PC-3 (cell line): ENCODE measurements at places on chromosomes 2 and 18. TPM values are rescaled to one million over a fixed set of nuclear protein-coding genes. Genes with fewer than 3 reads are reported as not detected.

DNA sequence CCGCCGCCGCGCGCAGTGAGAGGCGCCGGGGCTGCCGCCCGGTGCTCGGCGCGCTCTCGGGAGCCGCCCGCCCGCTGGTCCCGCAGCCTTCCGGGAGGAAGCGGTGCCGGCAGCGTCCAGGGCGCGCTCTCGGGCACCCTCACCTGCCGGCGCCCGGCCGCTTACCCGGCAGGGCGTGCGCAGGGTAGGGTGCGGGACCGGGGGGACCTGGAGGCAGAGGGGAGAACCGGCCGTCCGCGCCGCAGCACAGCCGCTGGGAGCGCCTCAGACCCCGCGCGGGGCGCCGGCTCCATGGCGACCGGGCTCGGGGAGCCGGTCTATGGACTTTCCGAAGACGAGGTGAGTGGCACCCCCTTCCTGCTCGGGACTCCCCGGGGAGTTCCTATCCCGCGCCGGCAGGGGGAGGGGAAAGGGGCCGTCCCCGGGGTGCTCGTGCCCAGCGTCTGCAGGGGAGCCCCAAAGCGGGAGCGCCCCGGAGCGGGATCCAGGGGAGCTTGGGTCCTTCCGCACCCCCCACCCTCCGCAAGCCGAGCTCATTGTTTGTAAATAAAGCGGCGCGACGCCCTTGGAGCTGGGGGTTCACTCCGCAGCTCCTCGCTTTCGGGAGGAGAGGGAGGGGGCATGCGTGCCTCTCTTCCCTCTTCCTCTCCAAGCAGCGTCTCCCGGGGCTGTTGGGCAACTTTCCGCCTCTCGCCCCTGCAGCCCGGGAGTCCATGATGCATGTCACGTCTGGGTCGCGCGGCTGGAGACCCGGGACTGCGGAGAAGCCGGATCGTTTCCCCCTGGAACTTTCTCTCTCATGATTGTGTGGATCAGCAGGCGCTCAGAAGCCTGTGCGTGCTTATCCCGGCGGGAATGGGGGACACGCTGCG is 580 bp downstream of the NEDD4L start:
- peak overlapping the region; percentile 71 for H3K27ac ChIP-seq
- H3K4me3 ChIP-seq: peak overlapping the region; percentile 95
- no peaks in the 10 kb centered on the region for H3K36me3 ChIP-seq
- H3K27me3 ChIP-seq: no peaks in the 10 kb centered on the region
- H3K4me1 ChIP-seq: peaks cover 17% of the 10 kb centered on the region
- peak; percentile 35 for DNase-seq

DNA sequence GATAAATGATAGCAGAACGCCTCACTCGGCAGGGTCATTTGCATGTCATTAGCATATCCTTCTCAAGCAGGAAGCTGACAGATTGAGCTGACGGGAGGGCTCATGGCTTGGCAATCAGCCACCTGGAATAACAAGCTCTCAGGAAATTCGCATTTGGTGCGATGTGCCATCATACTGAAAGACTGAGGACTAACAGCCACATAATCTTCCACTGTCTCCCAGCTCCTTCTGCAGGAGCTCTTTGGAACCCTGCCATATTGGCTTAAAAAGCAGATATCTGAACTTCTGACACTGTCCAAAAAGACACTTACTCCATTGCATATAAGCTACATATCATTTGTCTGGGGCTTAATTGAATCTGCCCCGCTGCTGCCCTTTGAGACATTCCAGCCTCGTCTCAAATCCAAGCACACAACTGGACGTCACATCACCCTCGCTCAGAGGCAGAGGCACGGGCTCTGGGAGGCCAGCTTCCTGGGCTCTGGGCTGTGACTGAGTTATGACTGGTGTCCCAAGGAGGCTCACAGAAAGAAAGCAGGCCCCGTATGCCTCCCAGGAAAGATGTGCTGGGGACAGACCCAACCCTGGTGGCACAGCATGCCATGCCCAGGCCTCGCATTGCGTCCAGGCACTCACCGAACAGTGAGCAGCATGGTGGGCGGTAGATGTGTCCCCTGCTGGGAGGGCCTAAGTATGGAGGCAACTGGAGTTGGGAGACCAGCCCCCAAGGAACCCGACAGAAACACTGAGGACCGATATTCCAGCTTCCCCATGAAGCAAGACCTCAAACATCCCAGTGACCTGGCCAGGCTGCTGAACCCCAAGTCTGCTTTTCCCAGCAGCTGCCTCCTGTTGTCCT is 228.0 kb downstream of the ATAD2B start:
- H3K4me1 ChIP-seq: peaks cover 17% of the 10 kb centered on the region
- no peak for DNase-seq
- H3K4me3 ChIP-seq: no peak overlapping the region
- H3K27ac ChIP-seq: no peak overlapping the region
- no peaks in the 10 kb centered on the region for H3K36me3 ChIP-seq

GRCh38 chr2:219650426-219651248 is 23.2 kb downstream of the SLC4A3 start:
- no peaks in the 10 kb centered on the region for H3K27me3 ChIP-seq
- peaks cover 10% of the 10 kb centered on the region for H3K4me1 ChIP-seq
- DNase-seq: no peak
- H3K36me3 ChIP-seq: no peaks in the 10 kb centered on the region
- no peak overlapping the region for H3K27ac ChIP-seq
- H3K4me3 ChIP-seq: no peak overlapping the region

DNA sequence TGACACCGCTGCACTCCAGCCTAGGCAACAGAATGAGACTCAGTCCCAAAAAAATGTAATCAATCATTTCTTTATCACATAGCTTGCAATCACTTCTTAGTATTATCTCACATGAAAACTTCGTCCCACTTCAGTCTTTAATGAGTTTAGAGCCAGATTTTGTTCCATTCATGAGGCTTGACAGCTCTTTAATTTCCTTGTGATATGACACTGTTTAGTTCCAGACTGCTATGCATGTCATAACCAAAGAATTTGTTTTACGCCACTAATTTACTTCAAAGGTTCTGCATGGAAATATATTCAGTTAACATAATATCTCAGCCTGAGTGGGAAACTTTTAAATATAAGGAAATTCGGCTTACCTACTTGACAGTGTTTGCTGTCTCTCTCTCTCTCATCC is 113.1 kb downstream of the ZNF532 start:
- no peak overlapping the region for H3K27ac ChIP-seq
- no peak for DNase-seq
- no peak overlapping the region for H3K4me3 ChIP-seq
- no peaks in the 10 kb centered on the region for H3K27me3 ChIP-seq
- H3K4me1 ChIP-seq: no peaks in the 10 kb centered on the region

DNA sequence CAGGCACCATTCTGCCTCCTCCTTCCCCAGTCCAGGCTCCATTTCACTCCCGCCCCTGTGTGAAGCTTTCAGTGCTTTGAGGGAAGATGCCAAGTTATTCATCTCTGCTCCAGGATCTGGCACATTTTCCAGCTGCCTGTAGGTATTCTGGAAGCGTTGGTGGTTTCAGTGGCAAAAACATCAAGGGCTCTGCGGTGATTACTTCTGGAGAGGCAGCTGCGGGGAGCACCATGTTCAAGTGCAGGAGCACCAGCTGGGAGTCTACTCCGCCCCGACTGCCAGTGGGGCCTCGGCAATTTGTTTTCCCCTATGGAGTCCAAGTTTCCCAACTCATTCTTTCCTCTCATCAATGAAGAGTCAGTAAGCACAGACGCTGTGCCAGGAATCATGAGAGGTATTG is 211.7 kb downstream of the CLIP4 start:
- peaks cover 3% of the 10 kb centered on the region; the same call in 1 of the 2 replicates for H3K4me1 ChIP-seq
- H3K27me3 ChIP-seq: no peaks in the 10 kb centered on the region
- no peak overlapping the region for H3K4me3 ChIP-seq
- no peak overlapping the region for H3K27ac ChIP-seq
- DNase-seq: no peak

DNA sequence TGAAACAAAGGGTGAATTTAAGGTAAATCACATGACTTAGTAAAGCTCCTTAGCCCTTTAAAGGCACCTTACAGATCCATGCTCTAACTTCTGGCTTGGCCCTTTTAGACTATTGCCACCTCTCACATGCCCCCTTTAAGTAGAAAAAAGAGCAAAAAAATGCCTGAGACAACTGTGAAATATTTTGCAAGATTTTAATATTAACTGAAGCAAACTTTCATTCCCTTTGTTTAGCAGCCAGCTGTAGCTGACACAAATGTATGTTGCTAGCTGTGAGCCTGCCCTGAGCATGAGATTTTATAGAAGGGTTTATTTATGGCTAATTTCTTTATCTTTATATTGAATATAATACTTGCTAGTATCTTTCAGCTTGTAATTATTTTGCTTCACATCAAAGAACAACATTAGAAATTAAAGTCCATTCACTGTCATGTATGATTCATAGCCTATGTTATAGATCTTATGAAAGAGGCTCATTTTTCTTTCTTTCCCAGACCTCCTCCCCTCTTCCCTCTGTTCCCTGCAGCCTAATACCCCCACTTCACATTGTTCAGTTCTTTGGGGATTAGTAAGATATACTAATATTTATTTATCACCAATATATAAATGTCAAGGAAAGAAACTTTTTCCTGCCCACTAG is 637.2 kb upstream of the ZEB2 start:
- H3K27me3 ChIP-seq: no peaks in the 10 kb centered on the region
- H3K4me1 ChIP-seq: peaks cover 8% of the 10 kb centered on the region
- DNase-seq: no peak
- H3K27ac ChIP-seq: no peak overlapping the region

- no peak overlapping the region for H3K4me3 ChIP-seq
- no peaks in the 10 kb centered on the region for H3K36me3 ChIP-seq
- peaks cover 15% of the 10 kb centered on the region for H3K4me1 ChIP-seq
Measured at GRCh38 chr2:57892920-57893319, 153.7 kb upstream of the VRK2 start.

- H3K4me3 ChIP-seq: no peak overlapping the region
- H3K36me3 ChIP-seq: no peaks in the 10 kb centered on the region
- no peak for DNase-seq
- no peak overlapping the region for H3K27ac ChIP-seq
Measured at GRCh38 chr2:147365622-147366021, 479.2 kb upstream of the ACVR2A start.

GRCh38 chr2:121307048-121307447 is 22.0 kb upstream of the TFCP2L1 start:
- no peak for DNase-seq
- H3K36me3 ChIP-seq: no peaks in the 10 kb centered on the region
- H3K27ac ChIP-seq: no peak overlapping the region
- H3K4me1 ChIP-seq: no peaks in the 10 kb centered on the region
- no peak overlapping the region for H3K4me3 ChIP-seq

DNA sequence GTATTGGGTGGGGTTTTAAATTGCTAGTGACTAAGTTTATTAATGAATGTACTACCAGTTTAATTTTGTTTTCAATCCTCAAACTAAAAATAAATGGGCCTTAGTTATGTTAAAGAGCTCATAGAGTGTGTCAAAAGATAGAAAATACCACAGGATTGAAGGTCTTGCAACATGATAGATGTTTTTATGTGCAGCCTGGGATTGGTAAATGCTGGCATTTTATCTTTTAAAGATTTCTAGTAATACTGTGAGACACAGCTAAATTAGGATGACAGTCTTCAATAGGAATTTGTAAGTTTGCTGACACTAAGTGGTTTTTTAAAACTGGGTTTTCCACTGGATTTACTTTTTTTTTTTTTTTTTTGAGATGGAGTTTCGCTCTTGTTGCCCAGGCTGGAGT is 122.3 kb downstream of the HAUS1 start:
- no peaks in the 10 kb centered on the region for H3K4me1 ChIP-seq
- H3K36me3 ChIP-seq: no peaks in the 10 kb centered on the region
- H3K27ac ChIP-seq: no peak overlapping the region

DNA sequence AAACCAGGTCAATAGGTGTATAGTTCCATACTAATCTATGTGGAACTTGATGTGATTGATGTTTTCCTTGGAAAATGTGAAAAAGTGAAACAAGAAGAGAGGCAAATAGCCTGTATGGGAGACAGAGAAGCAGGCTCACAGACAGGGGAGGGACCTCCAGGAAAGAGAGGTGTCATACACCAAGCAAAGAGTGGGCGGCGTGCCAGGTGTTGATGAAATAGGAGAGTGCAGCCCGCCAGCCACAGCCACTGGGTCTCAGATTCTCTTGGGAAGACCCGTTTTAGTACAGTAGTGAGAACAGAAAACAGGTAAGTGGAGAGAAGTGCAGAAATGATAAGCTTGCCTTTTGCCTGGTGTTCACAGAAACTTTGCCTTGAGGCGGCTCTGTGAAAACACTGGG is 301.9 kb downstream of the ZNF407 start:
- no peaks in the 10 kb centered on the region for H3K27me3 ChIP-seq
- no peaks in the 10 kb centered on the region for H3K36me3 ChIP-seq
- H3K4me1 ChIP-seq: peaks cover 30% of the 10 kb centered on the region
- no peak overlapping the region for H3K4me3 ChIP-seq
- DNase-seq: no peak

- no peak overlapping the region for H3K27ac ChIP-seq
- no peaks in the 10 kb centered on the region for H3K36me3 ChIP-seq
- H3K4me3 ChIP-seq: peak overlapping the region; percentile 67; the same call in 1 of the 2 replicates
- no peaks in the 10 kb centered on the region for H3K27me3 ChIP-seq
Measured at GRCh38 chr2:235493402-235493774, 455 bp upstream of the AGAP1 start.

GRCh38 chr2:217801711-217802110 is 201.1 kb downstream of the TNS1 start:
- no peak for DNase-seq
- no peaks in the 10 kb centered on the region for H3K27me3 ChIP-seq
- H3K36me3 ChIP-seq: no peaks in the 10 kb centered on the region
- H3K27ac ChIP-seq: no peak overlapping the region
- H3K4me3 ChIP-seq: no peak overlapping the region

DNA sequence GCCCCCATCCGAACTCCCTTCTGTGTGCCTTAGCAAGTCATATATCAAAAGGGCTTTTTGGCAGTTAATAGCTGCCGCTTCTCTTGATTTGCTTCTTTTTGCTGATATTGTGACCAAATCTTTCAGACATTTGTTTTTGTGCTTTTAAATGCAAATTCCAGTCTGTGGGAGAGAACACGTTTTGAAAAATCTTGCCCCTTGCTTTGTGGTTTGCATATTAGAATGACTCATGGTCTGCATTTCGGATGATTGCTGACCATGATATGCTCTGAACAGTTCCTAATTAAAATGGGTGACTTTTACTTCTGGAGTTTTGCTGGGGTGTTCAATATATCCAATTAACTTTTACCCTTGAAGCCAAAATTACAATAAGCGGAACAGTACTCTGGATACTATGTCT is 58.2 kb upstream of the ST6GAL2 start:
- no peaks in the 10 kb centered on the region for H3K36me3 ChIP-seq
- H3K4me3 ChIP-seq: no peak overlapping the region
- H3K27ac ChIP-seq: no peak overlapping the region
- H3K4me1 ChIP-seq: peaks cover 8% of the 10 kb centered on the region; the same call in 1 of the 2 replicates

The OXER1 gene
- total RNA-seq: not detected in 2 replicates

The GREB1L gene
- total RNA-seq: 6.3 and 10.3 TPM in 2 replicates

The C2orf80 gene
- not detected in 2 replicates for total RNA-seq

The SCN9A gene
- 3.4 and 7.0 TPM in 2 replicates for total RNA-seq

The PGAP1 gene
- 3.5 and 4.5 TPM in 2 replicates for total RNA-seq

The ELOA2 gene
- not detected in 2 replicates for total RNA-seq

The SKA1 gene
- 11.6 and 17.2 TPM in 2 replicates for total RNA-seq

The LCT gene
- total RNA-seq: not detected in 2 replicates

The GPR45 gene
- total RNA-seq: not detected in 2 replicates

The ALPP gene
- 8.6 and 14.4 TPM in 2 replicates for total RNA-seq

The KLHL41 gene
- 0.07 and 0.12 TPM in 2 replicates for total RNA-seq

The CNTNAP5 gene
- not detected in 2 replicates for total RNA-seq

The ASPRV1 gene
- 0.12 TPM in 1 of 2 replicates, not detected in the other for total RNA-seq

The ITPRIPL1 gene
- not detected in 2 replicates for total RNA-seq

The NPHP1 gene
- total RNA-seq: 1.3 and 4.2 TPM in 2 replicates

The NEU2 gene
- total RNA-seq: 4.0 and 4.5 TPM in 2 replicates

The CHAC2 gene
- total RNA-seq: 16.0 and 17.2 TPM in 2 replicates
